Fibroblast of skin of left biceps (primary cell): ENCODE measurements at places on chromosomes 11 and 22.

GRCh38 chr22:44220727-44221680 lies 40.3 kb downstream of the PARVG start:
- no peak for DNase-seq

GRCh38 chr11:64285885-64286800 lies 495 bp downstream of the GPR137 start:
- no peak for DNase-seq

- DNase-seq: no peak
These were observed 488.6 kb downstream of the METTL15 start for GRCh38 chr11:28596816-28597215.

GRCh38 chr11:57566005-57566904 lies 1.2 kb downstream of the UBE2L6 start:
- no peak for DNase-seq

- no peak for DNase-seq
These were observed 55.2 kb downstream of the SYT9 start for GRCh38 chr11:7306900-7307299.

- no peak for DNase-seq
These were observed 153.3 kb upstream of the NECTIN1 start for GRCh38 chr11:119882316-119882715.
